Stimulated activated CD8-positive, alpha-beta memory T cell treated with anti-CD3 and anti-CD28 coated beads, Interleukin-4, amount 100 ng/mL, for 1 hour (primary cell): ENCODE measurements at places on chromosomes 2 and 18.

DNA sequence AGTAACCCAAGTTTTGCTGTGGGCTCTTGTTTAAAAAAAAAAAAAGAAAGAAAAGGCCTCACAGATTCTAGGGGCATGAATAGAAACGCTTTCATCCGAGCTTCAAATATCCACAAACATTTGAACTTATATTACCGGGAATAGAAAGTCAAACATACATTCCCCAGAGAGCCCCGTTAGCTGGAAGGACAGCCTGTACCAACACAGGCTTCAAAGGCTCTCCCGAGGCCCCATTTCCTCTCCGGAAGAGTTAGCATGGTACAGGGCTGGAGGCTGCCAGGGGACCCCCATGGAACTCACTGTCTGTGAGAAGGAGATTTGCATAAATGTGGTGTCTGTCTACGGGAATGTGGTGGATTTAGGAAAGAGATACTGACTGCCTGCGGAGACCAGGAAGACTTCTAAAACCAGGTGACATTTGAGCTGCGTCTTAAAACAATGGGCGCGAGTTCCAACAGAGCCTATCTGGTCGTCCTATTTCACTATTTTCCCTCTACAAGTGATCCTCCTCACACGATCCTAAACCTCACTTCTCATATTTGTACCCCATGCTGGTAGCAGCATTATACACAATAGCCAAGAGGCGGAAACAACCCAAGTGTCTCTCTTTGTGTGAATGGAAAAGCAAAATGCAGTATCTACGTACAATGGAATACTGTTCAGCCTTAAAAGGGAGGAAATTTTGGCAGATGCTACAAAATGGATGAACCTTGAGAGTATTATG is 820 bp upstream of the MATN3 start:
- DNase-seq, result no peak

DNA sequence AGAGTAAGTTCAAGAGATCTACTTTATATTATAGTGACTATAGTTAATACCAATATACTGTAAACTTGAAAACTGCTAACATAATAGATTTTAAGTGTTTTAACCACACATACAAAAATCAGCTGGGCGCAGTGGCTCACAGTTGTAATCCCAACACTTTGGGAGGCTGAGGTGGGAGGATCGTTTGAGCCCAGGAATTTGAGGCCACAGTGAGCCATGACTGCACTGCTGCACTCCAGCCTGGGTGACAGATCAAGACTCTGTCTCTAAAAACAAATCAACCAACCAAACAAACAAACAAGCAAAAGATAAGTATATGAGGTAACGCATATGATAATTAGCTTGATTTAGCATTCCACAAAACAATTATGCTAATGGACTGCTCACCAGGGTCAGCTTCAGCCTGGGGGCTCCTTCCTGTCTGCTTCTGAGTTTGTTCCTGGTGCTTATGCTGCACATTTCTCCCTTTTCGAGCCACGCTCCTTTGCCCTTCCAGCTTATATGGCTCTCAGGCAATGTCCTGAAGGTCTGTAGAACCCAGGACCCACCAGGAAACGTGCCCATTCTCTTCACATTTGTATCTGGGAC is 357.6 kb downstream of the EN1 start:
- DNase-seq, result no peak

- DNase-seq, result no peak
These were observed 702 bp downstream of the OLA1 start for GRCh38 chr2:174247474-174248186.

- DNase-seq, result no peak
These were observed 108.7 kb downstream of the ZBTB7C start for GRCh38 chr18:48300463-48300961.

GRCh38 chr2:145897151-145897550 is 1377.2 kb upstream of the ZEB2 start:
- no peak for DNase-seq

- DNase-seq, result no peak
These were observed 138.7 kb upstream of the PID1 start for GRCh38 chr2:229409751-229410181.

- no peak for DNase-seq
These were observed 50.1 kb downstream of the CD226 start for GRCh38 chr18:69897397-69898108.

DNA sequence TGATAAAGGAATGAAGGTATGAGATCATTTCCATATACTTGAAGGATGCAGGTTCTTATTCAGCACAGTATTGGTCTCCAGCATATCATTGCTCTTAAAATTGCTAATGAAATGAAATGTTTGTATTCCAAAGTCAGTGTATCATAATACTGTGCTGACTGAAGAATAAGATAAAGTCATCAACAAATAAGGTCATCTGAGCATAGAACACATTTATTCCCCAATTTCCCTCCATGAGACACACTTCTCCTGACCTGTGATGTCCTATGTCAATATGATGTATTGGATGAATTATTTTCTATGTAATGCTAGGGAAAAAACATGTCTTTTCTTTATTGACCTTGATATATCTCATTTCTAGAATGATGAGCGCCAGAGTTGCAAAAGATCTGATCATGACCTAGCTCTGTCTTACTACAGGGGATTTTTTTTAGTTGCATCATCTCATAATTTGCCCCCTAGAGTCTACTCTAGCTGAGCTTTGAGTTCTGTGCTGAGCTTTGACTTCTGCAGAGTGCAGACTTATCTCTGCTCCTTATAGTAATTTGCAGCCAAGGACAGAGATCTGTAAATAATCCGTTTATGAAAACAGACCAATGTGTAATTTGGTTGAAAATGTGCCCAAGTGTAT is 859.8 kb downstream of the TRIB2 start:
- no peak for DNase-seq

GRCh38 chr2:219864154-219864553 is 236.7 kb downstream of the SLC4A3 start:
- no peak for DNase-seq

DNA sequence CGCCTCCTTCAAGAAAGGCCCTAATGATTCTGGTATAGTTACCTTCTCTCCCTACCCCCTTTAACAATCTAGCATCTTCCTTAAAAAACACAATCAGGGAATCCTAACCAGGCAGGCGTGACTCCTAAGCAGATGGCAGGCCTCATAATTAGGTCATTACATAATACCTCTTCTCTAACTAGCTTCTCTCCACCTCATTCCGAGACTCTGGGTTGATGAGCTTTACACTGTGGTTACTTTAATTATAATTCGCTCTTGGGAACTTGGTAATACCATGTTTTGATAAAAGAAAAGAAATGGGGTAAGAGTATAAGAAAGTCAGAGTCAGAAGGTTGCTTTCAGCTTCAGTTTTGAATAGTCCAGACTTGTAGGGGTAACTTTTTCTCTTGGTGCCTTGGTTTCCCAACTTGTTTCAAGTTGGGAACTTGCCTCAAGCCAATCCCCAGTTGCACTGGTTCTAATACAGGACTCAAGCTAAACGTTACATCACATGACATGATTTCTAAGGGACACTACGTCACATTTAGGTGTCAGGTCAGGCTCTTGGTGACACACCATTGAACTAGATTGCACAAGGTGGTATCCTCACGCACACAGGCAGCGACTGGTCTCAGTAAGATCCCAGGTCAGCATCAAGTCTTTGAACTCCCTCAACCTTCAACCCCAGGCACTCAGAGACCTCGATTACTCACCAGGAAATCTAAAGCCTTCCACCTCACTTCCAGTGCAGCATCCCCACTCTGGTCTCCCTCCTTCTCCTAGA is 59.2 kb downstream of the AAK1 start:
- DNase-seq, result no peak

GRCh38 chr2:48170281-48170680 is 264.0 kb upstream of the FBXO11 start:
- no peak for DNase-seq

- DNase-seq, result no peak
These were observed 87.2 kb downstream of the ASXL3 start for GRCh38 chr18:33665187-33665586.

- DNase-seq, result no peak
These were observed 1288.7 kb downstream of the LRP1B start for GRCh38 chr2:140842110-140842509.

DNA sequence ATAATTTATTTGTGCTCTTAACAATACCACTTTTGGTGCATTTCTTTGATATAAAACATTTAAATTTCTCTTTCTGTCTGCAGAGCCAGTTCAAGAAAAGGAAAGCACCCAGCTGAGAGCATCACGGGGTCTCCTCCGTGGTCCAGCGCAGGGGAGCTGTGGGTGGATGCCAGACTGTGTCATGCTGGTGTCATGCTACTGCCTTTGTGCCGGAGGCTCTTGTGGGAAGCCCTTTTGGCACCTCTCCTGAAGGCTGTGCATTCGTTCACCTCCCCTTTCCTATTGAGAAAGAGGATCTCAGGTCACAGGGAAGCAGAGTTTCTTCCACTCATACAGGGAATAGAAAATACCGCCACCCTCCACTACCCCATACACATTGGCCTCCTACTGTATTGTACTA is 450.4 kb downstream of the GALR1 start:
- DNase-seq, result no peak

GRCh38 chr2:109438146-109438545 is 175.6 kb downstream of the SEPTIN10 start:
- no peak for DNase-seq

- no peak for DNase-seq
These were observed 156.7 kb downstream of the EVA1A start for GRCh38 chr2:75403991-75404428.

DNA sequence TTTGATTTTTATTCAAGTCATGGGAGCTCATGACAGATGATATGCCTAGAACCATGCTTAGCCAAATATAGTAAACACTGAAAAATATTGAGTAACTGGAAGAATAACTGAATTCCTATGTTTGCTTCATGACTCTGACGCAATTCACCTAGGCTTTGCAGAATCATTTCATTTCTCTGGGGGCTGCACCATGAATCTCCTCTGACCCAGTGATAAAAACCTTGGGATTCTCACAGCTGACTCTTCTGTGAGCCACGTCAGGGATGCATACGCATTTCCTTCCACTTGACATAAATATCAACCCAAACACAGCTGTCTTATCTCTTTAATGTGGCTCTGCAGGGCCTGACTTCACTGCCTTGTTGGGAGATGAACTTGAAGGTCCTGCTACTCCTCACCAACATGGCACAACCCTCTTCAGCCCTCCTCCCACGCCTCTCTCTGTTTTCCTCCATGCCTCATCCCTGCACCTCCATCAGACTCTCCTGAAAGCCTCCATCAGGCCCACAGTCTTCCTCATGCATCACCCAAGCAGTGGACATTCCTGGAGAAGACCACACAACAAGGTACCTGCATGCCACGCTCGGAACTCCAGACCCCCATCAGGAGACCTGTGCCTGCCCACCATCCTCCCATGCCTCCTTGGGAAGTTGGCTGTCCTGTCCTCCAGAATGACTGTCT is 29.8 kb downstream of the COL6A3 start:
- DNase-seq, result no peak

GRCh38 chr18:80109676-80110078 is 615 bp downstream of the ADNP2 start:
- DNase-seq, result no peak

GRCh38 chr2:41222593-41222992 is 770.7 kb upstream of the SLC8A1 start:
- no peak for DNase-seq

GRCh38 chr2:127739800-127740199 is 38.5 kb downstream of the SFT2D3 start:
- no peak for DNase-seq

- DNase-seq, result peak; percentile 27
These were observed 5.5 kb upstream of the SFT2D3 start for GRCh38 chr2:127695491-127696472.

DNA sequence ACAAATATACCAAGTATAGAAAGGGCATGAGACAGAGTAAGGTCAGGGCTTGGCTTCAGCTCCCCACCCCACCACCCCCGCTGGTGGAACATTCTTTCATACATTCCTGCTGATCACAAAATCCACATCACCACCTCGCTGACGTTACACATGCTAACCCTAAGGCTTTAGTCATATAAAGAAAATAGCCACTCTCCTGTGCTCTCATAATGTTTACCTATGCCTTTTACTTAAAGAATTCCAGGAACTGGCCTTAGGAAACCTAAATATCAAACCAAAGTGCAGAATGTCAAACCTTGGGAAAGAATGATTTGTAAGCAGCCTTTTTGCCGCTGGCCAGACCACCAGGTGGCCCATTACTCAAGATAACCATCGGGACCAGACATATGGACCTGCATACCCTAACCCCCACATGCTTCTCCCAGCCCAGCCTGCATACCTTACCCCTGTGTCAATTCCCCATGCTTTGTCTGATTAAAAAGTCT is 136.3 kb upstream of the SLC39A10 start:
- DNase-seq, result no peak

GRCh38 chr18:23223641-23224040 is 88.4 kb downstream of the CABLES1 start:
- DNase-seq, result no peak

- DNase-seq, result no peak
These were observed 564 bp downstream of the TRABD2A start for GRCh38 chr2:84880395-84880644.

GRCh38 chr2:36399050-36399449 is 43.5 kb downstream of the CRIM1 start:
- DNase-seq, result no peak

DNA sequence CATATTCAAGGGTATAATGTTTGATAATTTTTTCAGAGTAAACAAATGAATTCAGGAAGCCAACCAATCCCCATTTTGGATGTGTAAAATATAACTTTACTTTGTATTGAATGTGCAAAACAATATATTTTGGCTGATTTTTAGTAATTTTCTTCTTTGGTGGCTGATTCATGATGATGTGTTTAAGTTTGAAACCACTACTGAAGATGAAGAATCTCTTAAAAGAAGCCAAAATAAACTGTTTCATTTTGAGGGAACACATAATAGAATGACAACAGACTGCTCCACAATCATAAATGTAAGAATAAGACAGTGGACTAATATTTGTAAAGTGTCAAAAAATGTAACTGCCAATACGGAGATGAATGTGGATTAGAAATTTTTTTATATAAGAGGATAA is 52.5 kb upstream of the TRIM43 start:
- no peak for DNase-seq

DNA sequence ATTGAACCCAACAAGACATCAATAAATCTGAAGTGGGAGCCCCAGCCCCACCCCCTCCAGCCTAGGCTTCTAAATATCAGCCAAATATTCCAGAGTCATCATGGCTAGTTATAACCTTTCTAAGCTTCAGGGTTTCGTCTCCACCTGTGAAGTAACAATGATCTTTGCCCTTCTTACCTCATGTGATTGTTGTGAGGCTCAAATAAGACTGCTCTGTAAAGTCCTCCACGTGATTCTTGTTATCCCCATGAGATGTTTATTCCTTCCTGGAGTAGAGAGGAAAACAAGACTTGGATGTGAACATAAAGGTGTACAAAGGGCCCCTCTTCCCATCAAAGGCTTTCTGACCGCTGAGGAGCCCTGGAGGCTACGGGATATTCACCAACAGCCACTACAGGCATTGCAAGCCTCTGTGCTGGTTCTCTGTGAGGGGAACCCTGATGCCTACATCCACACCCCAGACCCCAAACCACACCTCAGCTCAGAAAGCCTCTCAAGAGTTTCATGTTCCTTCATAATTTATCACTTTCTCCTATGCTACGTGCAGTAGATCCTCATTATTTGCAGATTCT is 20.1 kb upstream of the REEP1 start:
- no peak for DNase-seq

- DNase-seq, result no peak
These were observed 8.7 kb downstream of the SP140 start for GRCh38 chr2:230234122-230234722.
